ENCODE measurements at places on chromosomes 6 and 20.

- no peak for DNase-seq
These were observed 50.8 kb downstream of the GRM4 start for GRCh38 chr6:34095136-34095505.

DNA sequence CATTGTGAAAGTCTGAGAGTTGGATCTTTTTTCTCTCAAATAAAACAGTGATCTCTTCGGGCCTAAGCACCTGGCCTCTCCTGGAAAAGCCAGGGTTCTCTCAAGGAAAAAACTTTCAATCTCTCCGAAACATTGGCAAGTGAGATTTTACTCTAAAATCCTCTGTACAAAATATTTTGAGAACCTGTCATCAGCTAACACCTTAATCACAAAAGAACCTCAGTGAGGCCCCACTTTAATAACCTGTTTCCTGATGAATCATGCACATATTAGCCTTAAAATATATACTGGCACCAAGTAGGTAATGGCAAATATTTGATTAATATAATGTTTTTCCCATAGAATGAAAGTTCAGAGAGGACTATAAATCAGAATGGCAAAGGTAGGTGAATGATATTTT is 177.9 kb downstream of the FRK start:
- peak; percentile 68 for DNase-seq

DNA sequence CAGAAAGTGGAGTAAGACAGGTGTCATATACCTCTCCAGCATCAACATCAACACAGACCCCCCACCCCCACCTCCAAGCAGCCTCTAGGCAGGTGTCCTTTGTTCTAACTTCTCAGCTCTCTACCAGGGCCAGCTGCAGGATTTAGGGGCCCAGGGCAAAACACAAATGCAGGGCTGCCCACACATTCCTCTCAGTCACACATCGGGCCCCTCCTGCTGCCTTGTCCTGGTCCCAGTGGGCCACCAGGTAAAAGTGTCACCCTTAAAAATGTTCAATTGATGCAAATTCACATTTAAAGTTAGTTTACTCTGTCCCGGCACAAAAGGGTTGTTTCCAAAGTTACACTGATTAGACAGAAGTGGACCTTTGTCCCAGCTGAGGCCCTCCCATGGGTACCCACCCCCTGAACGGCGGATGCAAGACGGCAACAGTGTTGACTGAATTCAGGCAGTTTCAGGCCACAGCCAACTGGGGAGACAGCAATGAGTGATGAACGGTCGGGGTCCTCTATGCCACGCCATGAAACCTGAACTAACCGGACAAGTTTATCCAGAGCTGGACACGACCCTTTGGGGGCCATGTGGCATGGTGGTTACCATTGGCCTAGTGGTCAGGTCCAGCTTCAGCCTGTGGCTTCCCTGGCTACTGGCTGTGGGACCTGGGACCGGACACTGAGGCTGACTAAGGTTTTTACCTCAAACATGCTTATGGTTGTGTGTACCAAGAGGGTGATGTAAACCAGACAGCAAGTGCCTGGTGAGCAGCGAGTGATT is 52.2 kb upstream of the UNC93A start:
- DNase-seq, result no peak

DNA sequence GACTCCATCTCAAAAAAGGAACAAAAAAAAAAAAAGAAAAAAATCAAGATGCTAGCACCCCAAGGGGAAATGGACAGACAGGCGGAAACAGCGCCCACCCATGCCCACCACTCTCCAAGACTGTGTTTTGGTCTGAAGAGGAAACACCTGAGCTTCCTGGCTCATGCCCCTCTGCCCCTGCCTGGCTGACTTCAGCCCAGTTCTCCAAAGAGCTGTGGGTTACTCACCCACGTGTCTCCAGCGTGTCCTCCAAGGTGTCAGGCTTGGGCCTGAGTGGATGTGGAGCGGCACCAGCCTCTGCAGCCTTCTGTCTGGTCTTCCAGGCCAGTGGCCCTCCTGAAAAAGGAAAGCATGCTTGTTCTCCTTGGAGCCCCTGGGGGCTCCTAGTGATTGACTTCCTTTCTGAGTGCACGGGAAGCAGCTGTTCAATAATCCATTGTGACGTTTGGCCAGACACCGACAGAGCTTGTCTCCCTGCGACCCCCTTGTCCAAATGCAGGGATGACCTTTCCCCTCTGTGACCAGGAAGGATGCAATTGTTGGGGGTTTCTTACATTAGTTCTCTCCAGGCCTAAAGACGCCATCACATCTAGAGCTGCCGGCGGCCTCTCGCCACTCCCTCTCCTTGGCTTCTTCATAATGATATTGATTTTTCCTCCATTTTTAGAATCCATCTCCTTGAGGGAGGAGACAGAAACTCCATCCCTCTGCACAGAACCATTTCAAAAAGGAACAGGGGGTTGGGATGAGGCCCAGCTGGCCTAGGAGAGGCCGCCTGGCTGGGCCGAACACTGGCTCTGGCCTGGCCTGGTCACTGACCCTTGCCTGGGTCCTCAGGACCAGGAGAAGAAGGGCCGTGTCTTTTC is 58.4 kb downstream of the ADNP start:
- DNase-seq, result no peak

- no peak for DNase-seq
These were observed 161.4 kb upstream of the PMEPA1 start for GRCh38 chr20:57871237-57871632.

DNA sequence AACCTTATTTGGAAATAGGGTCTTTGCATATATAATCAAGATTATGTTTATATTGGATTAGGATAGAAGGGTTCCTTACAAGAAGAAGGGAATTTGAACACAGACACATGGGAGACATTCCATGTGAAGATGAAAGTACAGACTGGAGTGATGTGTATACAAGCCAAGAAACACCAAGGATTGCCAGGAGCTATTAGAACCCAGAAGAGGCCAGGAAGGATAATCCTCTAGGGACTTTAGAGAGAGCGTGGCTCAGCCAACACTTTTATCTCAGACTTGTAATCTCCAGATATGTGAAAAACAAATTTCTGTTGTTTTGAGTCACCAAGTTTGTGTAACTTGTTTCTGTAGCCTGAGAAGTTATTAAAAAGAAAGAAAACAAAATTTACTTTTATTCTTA is 1173.9 kb upstream of the CITED2 start:
- DNase-seq, result no peak

GRCh38 chr6:46926481-46926880 is 4.7 kb upstream of the ADGRF5 start:
- peak; percentile 23 for DNase-seq

DNA sequence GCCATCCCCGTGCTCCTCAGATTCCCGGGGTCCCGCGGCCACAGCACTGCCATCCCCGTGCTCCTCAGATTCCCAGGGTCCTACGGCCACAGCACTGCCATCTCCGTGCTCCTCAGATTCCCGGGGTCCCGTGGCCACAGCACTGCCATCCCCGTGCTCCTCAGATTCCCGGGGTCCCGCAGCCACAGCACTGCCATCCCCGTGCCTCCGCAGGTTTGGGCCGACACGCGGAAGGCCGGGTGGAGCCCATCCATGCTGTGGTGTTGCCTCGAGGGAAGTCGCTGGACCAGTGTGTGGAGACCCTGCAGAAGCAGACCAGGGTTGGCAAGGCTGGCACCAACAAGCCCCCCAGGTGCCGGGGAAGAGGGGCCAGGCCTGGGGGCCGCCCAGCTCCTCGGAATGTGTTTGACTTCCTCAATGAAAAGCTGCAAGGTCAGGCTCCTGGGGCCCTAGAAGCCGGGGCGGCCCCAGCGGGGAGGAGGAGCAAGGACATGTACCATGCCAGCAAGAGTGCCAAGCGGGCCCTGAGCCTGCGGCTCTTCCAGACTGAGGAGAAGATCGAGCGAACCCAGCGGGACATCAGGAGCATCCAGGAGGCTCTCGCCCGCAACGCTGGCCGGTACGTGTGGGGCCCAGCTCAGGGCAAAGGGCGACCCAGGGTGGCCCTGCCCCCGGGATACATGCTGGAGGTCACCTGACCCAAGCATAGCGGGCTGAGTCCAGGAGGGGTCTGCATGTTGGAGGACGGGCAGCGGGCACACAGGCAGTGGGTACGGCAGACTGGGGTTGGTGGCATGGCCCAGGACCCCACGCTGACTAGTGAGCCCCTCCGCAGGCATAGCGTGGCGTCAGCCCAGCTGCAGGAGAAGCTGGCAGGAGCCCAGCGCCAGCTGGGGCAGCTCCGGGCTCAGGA is 1.3 kb upstream of the LIME1 start:
- no peak for DNase-seq

DNA sequence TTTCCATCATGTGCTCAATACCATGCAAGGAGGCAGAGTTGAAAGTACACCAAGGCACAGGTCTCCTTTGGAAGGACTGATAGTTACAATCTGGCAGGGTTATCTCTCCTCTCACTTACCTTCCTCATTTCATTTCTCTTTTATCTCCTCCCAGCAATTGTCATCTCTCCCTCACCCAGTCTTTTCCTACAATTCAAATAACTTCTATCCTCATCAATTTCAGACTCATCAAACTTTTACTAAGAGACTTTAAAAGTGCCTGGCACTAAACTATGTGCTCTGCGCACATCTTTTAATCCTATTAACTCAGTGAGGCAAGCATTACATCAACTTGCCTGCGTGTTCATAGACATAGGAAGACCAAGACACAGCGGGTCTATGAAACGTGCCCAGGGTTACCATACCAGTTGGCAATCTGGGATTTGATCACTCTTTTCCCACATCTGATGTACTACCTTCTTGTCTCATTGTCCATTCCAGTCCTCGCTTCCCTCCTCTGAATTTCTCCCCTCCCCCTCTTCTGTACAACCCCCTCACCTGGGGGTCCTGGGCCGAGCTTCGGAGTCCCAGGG is 1.2 kb downstream of the VARS1 start:
- peak; percentile 50 for DNase-seq

GRCh38 chr20:17084909-17085308 is 141.9 kb upstream of the PCSK2 start:
- DNase-seq, result no peak

DNA sequence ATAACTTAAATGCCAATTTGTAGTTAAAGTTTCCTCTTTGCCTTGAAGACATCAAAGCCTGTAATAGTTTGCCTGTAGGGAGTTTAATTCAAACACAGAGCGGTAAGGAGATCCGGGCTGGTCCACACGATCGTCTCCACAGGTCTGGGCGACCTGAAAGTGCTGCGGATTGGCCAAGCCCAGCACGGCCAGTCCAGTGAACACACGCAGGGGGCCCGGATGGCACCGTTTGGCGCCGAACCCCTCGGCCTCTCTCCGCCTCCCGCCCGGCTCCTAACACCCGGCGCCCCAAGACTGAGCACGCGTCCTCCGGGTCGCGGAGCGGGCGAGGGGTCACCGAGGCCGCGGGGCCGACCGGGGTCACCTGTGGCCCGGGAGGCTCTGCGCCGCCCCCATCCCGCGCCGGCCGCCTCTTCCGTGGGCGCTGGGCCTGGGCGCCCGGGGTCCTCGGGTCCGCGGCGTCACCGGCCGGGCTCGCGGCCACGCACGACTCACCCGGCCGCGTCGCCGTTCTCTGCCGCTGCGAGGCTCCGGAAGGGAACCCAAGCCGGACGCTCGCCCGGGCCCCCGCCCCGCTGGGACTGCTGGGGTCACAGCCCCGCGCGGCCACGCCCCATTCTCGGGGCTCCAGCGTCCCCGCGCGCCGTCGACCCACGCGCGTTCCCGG is 481 bp downstream of the SERPINB6 start:
- peak; percentile 29 for DNase-seq

- peak; percentile 77 for DNase-seq
These were observed 273.1 kb downstream of the HAO1 start for GRCh38 chr20:7667194-7667593.

DNA sequence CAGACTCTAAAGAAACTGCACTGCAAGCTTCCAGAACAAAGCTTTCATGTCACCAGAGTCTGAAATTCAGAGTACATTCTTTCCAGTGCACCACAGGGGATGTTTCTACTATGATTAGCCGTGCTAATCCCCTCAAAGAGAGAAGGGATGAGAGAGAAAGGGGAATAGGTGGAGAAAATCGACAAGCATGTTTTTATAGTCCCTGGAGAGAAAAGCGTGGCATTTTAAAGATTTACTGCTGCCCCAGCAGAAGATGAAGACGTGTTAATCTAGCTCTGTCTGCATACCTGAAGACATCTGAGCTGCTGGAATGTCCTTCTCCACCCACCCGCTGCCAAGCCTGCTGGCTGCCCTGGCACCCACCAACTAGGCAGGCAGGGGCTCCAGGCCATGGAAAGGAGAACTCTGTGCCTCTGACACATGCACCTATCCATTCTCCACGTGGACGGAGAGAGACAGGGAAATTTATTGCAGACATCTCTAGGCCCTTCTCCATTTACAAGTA is 4.1 kb downstream of the MYLK4 start:
- no peak for DNase-seq

DNA sequence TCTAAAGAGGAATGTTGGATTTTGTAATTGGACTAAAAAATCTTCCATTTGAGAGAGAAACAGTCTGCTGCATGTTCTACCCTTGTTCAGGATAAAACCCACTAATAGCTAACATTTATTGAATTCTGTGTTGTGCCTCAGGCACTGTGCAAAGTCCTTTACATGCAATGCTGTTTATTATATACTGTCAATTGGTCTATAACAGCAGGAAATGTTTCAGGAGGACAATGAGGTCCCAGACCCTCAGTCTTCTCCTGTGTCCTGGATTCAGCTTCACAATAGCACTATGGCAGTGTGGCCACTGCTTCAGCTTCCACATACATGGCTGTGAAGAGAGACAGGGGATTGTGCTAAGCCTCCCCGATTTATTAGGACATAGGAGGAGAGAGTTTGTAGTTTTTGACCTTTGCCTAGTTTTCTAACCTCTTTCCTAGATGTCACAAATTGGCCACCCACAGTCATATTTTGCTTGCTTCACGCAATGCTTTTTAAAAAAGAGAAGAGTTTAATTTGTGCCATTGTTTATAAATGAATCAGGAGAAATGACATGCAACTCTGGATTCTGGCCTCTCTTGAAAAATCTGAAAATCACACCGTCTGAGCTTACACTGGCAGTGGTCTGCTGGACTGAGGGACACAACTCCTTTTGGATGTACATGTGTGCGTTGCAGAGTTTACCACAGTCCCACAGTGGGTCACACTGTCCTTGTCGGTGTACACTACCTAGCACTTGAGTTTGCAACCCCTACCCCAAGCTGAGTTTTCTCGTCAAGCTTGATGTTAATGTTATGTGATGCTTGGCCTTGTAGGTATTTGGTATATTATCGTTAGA is 11.3 kb downstream of the PTPN1 start:
- DNase-seq, result no peak

GRCh38 chr6:28659250-28659566 is 133.5 kb downstream of the GPX5 start:
- no peak for DNase-seq

- DNase-seq, result no peak
These were observed 5.0 kb downstream of the ID4 start for GRCh38 chr6:19842030-19842615.

DNA sequence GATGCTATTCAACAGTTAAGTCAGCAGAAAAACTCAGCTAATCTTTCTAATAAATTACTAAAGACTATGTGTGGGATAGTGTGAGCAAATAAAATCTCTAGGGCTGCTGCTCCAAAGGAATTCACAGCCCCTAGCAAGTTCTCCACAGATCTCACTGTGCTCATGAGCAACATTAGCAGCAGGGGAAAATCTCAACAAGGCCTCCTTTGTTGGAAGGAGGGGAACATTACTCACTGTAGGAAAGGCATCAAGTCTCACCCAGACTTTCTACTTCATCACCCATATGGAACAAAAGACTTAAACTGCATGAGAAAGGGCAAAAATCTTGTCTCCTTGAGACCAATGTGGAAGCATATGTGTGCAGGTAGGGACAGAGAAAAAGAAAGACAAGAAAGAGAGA is 726.4 kb upstream of the SLC35B3 start:
- no peak for DNase-seq

GRCh38 chr6:31737991-31738979 is 1.5 kb upstream of the MSH5 start:
- peak; percentile 81 for DNase-seq

Data from epithelial cell of esophagus (primary cell).